NCI-H1092 treated with DMSO at 0.1 percent for 48 hours (cell line): ENCODE measurements at places on chromosomes 6 and 20.

GRCh38 chr6:84511929-84512328 is 252.5 kb downstream of the TBX18 start:
- no peak for DNase-seq

GRCh38 chr20:51525241-51526105 is 17.0 kb downstream of the NFATC2 start:
- no peak for DNase-seq

GRCh38 chr6:6863970-6864639 is 243.7 kb upstream of the RREB1 start:
- no peak for DNase-seq

DNA sequence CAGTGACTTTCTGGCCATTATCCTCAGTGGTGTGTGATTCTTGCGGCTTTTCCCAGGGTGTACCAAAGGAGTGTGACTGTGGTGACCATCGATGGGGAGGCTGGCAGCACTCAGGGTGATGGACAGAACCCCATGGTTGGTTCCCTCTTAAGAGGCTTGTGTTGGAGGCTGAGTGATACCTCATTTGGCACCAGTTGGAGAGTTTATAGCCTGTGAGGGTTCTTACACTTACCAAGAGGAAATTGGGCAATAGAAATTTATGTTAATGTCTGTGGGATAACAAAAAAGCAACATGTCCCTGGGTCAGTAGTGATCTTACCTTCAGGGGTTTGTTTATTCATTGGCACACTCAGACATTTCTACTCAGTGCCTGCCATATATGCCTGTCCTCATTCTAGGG is 37.2 kb downstream of the DAAM2 start:
- DNase-seq: no peak

DNA sequence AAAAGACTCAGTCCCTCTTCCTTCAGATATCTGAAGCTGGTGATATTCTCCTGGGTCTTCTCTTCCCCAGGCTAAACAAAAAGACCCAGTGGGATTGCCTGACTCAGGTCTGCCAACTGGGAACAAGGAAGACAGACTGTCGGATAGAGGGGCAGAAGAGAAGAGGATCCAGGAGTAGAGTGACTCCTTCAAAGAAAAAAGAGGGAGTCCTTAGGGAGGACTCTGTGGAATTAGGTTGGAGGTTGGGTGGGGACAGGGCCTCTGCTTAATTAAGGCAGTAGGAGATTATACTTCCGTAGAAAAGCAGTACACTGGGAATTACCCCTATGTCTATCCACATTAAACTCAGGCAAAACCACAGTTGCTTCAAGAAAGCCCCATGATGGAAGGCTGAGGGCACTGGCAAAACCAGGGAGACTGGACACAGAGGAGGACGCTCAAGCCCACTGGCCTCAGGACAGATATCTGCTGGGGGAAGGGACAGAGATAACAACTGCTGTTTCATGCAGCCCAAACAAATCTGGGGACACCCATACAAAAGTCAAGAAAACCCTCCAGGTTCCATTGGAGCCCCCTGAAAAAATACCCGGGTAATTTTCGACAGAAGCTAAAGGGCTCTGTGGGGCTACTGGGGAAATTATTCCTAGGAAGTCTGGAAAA is 5.7 kb downstream of the BCL2L1 start:
- no peak for DNase-seq
